ENCODE measurements at places on chromosomes 6 and 20.
A peak's percentile ranks its signal among the peaks of the same experiment; 100 is the strongest.

DNA sequence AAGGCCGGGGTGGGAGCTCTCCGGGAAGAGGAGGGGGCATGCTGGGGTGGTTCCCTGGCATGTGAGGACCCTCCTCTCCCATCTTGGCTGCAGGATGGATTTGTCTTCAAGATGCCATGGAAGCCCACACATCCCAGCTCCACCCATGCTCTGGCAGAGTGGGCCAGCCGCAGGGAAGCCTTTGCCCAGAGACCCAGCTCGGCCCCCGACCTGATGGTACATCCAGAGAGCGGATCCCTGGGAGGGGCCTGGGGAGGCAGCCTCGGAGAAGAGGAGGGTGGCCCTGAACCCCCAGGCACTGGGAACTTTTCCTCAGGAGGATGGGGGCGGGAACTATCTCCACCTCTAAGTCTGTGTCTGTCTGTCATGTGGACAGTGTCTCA lies 4.8 kb downstream of the CDC25B start:
- no peak for DNase-seq

- no peak for DNase-seq
Measured at GRCh38 chr6:31397901-31398525, 5.4 kb upstream of the MICA start.

- DNase-seq = no peak
Measured at GRCh38 chr6:17482711-17483110, 89.3 kb downstream of the CAP2 start.

- no peak for DNase-seq
Measured at GRCh38 chr6:163627274-163628062, 212.9 kb downstream of the QKI start.

DNA sequence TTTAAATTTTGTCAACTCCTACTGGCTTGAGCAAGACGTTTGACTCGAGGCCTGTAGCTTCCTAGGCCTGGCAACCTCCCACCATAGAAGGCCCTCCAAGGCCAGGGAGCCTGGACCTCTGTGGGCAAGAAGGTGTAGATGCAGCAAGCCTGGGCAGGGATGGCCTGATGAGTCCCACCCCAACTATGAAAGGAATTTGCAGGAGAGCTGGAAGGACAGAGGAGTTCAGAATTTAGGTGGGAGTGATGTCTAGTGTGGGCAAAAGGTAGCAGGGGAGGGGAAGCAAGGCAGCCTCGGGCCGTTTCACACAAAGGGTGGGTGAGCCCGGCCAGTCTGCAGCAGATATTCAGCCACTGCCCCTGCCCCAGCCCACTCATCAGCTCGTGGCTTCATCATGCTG lies 245.2 kb downstream of the CDH26 start:
- DNase-seq = peak; percentile 21

DNA sequence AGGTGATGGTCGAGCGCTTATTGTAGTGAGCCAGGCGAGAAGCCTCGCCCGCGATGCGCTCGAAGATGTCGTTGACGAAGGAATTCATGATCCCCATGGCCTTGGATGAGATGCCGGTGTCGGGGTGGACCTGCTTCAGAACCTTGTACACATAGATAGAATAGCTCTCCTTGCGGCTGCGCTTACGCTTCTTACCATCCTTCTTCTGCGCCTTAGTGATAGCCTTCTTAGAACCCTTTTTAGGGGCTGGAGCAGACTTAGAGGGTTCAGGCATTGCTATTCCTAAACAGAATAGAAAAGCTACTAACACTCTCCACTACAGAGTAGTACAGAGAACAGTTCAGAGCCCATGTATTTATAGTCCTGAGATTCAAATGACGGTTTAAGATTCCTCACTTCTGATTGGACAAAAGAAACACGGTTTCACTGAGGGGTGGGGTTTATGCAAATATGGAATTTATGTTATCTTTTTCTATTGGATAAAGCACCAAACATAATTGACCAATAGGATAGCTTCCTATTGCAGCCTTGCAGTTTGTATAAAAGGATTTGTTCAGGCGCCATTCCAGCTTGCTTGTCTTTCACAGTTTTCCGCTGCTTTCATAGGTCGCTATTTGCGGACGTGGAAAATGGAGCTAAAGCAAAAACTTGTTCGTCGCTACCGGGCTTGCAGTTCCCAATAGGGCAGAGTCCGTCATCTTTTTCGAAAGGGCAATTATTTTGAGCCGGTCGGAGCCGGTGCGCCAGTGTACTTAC lies 43.7 kb upstream of the HFE start:
- no peak for DNase-seq

GRCh38 chr6:169174516-169175359 lies 78.9 kb downstream of the THBS2 start:
- no peak for DNase-seq

DNA sequence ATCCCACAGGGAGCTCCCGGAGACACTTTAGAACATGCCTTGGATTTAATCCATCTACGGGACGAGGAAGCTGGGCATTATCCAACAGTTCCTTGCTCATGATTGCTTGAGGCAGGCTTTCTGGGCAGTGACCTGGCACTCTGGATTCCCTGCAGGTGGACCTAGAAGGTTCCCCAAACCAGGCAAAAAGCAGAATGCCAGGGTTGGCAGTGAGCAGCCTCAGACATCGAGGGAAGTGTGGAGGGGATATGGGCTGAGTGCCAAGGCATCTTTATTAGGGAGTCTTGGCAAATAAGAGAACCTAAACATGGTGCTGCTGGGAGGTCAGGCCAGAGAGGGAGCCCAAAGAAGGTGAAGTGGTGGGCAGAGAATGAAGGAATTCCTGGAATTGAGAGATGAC lies 158.5 kb downstream of the CD83 start:
- DNase-seq = no peak

- no peak for DNase-seq
Measured at GRCh38 chr6:33977606-33978411, 168.1 kb downstream of the GRM4 start.

DNA sequence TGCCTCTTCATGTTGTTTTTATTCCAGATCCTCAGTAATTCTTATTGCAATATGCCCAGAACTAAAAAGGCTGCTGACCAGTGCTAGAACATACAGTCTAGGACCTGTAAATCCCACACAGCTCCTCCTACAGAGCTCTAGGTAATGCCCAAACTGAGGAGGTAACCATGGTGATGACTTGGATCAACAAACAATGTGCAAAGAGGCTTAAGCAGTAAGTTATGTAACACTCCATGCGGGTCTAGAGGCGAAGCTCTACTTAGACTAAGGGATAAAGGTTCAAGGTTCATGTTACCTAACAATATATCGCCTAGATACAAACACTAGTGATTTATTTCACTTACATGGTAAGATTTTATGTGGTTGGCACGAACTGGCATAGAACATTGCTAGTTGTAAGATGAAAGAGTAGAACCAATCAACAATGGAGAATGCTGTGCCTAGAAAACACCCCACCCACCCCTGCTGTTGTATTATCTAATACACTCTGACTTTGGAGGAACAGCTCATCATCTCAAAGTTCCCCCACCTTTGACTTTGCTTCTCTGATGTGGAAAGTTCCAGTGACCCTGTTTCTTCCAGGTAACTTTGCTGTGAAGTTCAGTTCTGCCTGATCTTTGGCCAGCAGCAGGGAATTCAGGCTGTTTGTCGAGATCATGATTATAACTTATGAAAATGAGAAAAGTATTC lies 242.4 kb downstream of the ALDH8A1 start:
- DNase-seq = no peak

- DNase-seq = no peak
Measured at GRCh38 chr20:41627001-41627495, 8.9 kb upstream of the CHD6 start.

DNA sequence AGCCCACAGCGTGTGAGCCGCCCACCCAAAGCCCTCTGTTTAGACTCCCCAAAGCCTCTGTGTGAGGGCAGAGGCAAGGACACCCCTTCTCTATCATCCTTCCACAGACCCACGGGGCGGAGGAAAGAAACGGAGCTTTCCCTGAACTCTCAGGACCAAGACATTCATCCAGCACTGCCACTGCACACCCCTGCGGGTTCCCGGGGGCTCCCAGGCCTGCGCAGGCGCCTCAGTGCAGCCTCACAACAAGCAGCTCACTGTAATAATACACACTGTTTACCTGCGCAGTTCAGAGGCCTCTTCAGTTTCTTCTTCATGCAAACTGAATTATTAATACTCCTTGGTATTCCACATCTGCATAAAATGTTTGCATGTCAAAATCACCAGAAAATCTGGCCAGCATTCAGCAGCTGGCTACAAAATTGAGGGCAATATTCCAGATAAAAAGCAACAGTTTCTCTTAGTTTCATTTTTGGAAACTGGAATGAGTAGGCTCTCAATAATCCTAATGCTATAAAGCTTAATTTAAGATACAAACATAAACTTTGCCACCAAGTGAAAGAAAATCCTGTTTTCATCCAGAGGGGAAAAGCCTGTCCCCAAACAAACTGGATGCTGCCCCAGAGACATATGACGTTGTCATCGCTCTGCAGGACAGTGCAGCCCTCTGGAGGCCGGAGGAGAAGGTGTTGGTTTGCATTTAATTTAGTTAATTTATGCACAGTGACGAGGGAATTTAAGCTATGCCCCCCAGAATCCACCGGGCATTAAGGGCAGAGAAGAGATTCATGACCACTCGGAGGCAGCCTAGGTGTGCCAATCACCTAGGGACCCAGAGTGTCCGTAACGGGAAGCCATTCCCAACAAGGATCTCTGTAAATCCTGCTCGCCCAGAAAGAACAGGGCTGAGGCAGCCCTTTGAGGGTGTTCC lies 45.3 kb downstream of the NINL start:
- no peak for DNase-seq

DNA sequence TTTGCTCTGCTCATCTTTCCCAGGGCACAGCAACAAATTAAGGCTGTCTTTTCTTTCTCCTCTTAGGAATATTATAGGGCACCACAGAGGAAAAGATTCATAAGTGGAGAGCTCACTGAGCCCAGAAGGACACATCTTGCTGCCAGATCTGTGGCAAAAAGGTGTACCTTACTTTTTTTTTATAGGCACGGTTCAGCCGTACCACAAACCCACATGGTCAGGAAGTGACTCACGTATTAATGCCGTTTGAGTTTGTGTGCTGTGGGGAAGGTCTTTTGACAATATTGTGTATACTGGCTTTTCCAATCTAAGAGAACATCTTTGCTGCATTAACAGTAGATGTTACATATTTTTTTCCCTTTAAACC lies 28.4 kb downstream of the PAQR8 start:
- peak; percentile 47 for DNase-seq

DNA sequence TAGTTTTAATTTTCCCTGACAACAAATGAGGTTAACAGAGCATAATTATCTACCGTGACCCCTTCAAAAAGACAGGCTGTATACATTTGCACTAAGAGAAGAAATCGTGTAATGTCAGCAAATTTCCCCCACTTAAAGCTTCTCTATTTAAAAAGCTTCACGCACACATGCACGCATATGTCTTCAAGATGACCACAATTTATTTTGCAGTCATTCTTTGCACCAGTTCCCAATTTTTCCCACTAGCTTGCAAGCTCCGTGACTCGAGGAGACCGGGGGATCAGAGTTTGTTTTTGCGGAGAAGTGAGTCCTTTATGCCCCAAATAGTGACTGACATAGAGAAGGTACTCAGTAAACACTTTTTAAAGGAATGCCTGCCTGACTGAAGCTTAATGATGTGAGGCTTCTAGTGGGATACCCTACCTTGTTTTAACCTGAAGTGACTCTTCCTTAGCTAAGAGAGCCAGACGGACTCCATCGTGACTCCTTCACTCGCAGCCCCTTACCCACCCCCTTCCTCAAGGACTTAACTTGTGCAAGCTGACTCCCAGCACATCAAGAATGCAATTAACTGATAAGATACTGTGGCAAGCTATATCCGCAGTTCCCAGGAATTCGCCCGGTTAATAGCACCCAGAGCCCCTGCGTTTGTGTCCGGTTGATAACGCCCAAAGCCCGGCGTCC lies 9.3 kb upstream of the NQO2 start:
- DNase-seq = no peak

DNA sequence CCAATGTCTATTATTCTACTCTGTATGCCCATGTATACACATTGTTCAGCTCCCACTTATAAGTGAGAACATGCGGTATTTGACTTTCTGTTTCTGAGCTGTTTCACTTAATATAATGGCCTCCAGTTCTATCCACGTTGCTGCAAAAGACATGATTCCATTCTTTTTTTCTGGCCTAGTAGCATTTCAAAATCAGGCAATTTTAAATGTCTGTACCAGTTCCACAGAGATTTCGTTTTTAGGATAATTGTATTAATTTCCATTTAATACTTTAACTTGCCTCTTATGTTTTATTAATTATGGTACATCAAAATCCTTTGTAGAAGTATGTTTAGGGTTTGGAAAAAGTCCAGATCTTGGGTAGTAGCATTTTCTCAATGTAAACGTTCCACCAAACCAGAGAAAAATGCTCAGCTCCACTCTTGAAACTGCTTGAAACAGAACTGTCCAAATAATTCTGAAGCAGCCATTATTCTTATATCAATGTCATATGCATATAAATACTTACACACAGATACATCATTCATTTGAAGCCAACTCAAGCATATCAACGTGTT lies 42.6 kb upstream of the PLEKHG1 start:
- no peak for DNase-seq

DNA sequence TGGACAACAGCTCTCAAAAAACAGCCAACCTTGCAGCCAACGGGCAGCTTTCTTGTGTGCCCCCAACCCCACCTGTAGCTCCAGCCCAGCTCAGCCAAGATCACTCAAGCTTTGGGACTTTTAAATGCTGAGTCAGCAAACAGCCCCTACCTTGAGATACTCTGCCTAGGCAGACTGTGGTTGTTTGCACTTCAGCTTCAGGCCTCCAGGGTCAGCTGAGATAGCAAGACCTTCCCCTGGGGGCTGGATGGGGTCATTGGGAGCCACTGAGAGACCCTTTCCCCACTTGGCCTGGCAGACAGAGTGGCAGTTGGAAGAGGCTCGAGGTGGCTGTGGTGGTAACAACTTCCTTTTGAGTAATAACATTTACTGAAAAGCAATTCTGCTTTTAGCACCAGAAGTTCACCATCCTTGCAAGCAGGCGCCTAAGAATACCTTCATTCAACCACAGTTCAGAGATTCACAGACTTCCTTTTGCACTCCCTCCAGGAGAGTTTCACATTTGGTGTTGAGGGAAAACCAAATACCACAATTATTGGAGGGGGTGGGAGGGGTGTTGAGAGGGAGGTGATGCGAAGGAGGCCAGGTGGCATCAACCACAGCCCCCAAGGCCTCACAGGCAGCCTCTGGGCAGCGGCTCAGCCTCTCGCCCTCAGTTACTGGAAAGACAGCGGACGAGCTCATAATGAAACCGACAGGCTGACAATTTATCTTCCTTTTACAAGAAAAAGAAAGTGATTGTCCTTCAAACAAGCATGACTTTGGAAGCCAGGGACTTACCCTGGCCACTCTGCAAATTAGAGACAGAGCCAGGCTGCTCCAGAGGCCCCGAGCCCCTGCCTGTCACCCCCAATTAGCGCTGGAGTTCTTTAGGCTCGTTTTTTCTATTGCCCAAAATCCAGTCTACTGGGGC lies 148.1 kb downstream of the CEBPB start:
- DNase-seq = no peak

GRCh38 chr6:52457096-52457495 lies 37.0 kb downstream of the EFHC1 start:
- no peak for DNase-seq

DNA sequence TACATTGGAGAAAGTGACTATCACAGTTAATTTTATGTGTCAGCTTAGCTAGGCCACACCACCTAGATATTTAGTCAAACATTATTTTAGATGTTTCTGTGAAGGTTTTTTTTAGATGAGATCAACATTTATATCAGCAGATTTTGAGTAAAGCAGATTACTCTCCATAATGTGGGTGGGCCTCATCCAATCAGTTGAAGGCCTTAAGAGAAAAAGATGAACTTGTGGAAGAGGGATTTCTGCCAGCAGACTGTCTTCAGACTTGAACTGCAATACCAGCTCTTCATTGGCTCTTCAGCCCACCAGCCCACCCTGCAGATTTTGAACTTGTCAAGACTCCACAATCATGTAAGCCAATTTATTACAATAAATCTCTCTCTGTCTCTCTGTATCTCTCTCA lies 25.1 kb upstream of the FBXO30 start:
- no peak for DNase-seq

Data from H54 (cell line).